ENCODE measurements at places on chromosomes 3 and 15.

DNA sequence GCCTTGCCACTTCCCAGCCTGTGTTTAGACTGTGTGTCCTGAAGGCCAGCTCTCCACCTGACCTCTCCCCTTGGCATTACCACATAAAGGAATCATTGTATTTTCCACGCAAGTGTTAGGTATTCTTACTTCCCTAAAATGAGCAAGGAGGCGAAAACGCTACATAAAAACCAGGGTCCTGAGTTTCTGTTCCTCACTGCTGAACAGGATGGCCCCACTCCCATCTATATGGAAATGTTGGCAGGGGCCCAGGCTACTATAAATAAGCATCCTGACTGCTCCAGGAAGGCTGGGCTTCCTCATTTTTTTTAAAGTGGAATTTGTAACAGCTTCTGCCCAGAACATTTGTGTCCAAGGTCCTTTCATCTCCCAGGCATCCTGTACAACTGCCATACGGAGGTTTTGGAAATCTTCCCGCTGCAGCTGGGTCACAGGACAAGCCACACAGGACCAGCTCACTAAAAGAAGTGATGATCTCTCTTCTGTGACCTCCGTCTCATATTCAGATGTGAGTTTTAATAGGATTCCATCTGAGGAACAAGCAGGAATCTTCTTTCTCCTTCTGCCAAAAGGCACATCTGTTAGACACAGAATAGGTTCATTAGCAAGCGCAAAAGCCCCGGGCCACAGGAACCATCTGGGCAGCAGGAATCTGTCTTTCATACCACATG lies 56.4 kb upstream of the LIMD1 start:
- H3K36me3 ChIP-seq, result peaks cover 14% of the 10 kb centered on the region
- DNase-seq, result peak; percentile 66
- peak overlapping the region; percentile 40 for H3K27ac ChIP-seq
- H3K27me3 ChIP-seq, result no peaks in the 10 kb centered on the region
- H3K4me1 ChIP-seq, result peaks cover 18% of the 10 kb centered on the region
- H3K4me3 ChIP-seq, result no peak overlapping the region

DNA sequence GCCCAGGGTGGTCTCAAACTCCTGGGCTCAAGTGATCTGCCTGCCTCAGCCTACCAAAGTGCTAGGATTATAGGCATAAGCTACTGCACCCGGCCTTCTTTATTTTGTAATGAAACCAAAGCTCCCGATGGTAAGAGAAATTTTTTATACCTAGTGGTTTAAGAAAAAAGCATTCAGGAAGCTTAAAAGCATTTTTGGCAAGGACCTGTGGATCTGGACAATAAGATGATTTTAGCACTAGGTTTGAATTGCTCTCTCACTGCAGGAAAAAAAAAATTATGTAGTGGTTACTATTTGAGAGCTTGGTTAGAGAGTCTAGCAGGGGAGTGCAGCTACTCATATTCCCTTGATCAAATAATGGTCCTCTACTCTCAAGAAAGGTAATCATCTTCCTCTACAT lies 64.9 kb upstream of the PIK3R4 start:
- H3K4me3 ChIP-seq, result peak overlapping the region; percentile 23
- no peaks in the 10 kb centered on the region for H3K27me3 ChIP-seq
- DNase-seq, result peak; percentile 13
- no peak overlapping the region for H3K27ac ChIP-seq
- no peaks in the 10 kb centered on the region for H3K36me3 ChIP-seq
- H3K4me1 ChIP-seq, result peaks cover 6% of the 10 kb centered on the region

GRCh38 chr3:177710506-177710905 lies 513.2 kb upstream of the TBL1XR1 start:
- no peak overlapping the region for H3K4me3 ChIP-seq
- DNase-seq, result no peak
- H3K27ac ChIP-seq, result no peak overlapping the region
- H3K27me3 ChIP-seq, result no peaks in the 10 kb centered on the region

DNA sequence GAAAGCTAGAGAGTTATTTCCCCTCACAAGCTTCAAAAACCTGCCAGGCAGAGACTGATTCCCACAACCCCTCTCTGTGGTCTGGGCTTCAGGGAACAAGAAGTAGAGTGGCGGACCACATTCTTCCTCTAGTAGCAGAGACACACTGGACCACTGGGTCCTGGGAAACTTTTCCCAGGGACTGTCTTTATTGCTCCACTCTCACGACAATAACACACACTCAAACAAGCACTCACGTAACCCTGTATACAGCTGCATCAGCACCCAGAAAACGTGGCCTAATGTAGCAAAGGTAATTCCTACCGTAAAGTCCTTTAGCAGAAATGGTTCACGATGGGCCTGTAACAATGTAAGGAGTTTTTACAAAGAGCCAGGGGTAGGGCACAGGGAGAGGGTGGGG lies 27.6 kb downstream of the CPOX start:
- H3K4me1 ChIP-seq, result peaks cover 10% of the 10 kb centered on the region
- no peaks in the 10 kb centered on the region for H3K27me3 ChIP-seq
- H3K4me3 ChIP-seq, result no peak overlapping the region
- H3K27ac ChIP-seq, result no peak overlapping the region
- no peaks in the 10 kb centered on the region for H3K36me3 ChIP-seq

- H3K36me3 ChIP-seq, result no peaks in the 10 kb centered on the region
- no peak for DNase-seq
- H3K4me3 ChIP-seq, result no peak overlapping the region
- no peak overlapping the region for H3K27ac ChIP-seq
- H3K4me1 ChIP-seq, result no peaks in the 10 kb centered on the region
Observed at GRCh38 chr15:71344316-71344715, 229.0 kb downstream of the THSD4 start.

DNA sequence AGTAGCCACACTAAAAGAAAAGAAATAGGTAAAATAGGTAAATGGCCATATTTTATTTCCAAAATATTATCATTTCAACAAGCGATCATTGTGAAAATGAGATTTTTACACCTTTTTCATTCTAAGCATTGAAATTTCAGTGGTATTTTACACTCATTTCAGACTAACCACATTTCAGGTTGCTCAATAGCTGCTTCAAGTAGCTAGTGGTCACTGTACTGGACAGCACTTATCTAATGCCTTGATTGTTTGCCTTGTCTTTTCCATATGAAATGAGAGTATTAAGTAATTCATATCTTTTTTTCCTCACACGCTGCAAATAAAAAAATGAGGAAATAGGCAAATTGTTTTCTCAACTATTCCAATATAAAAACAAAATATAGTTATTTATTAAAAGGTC lies 332.8 kb downstream of the NLGN1 start:
- no peaks in the 10 kb centered on the region for H3K36me3 ChIP-seq
- no peaks in the 10 kb centered on the region for H3K4me1 ChIP-seq
- H3K27ac ChIP-seq, result no peak overlapping the region
- no peak for DNase-seq
- no peak overlapping the region for H3K4me3 ChIP-seq

DNA sequence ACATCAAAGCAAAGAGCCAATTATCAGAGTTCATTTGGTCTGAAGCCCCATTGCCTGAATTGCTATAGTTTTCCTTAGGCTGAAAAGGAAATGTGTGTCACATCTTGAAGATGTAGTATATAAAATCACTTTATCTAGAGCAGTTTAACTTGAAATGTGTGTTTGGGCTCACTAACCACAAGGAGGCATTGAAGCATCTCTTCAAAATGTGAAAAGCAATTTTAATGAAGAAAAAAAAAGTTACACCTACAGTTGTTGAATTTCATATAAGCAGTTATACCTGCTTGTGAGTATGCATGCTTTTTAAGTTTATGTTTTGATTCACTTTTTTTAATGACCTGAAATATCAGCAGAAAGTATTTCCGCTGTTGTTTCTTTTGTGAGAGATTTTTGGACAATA lies 129.3 kb downstream of the IQCH start:
- no peak overlapping the region for H3K27ac ChIP-seq
- H3K36me3 ChIP-seq, result no peaks in the 10 kb centered on the region
- DNase-seq, result peak; percentile 18
- no peaks in the 10 kb centered on the region for H3K4me1 ChIP-seq

- no peak overlapping the region for H3K4me3 ChIP-seq
- no peaks in the 10 kb centered on the region for H3K36me3 ChIP-seq
- no peak overlapping the region for H3K27ac ChIP-seq
- peaks cover 14% of the 10 kb centered on the region for H3K4me1 ChIP-seq
- H3K27me3 ChIP-seq, result no peaks in the 10 kb centered on the region
Observed at GRCh38 chr3:194745422-194746184, 59.9 kb downstream of the FAM43A start.

- peaks cover 2% of the 10 kb centered on the region for H3K4me1 ChIP-seq
- H3K27me3 ChIP-seq, result no peaks in the 10 kb centered on the region
- DNase-seq, result no peak
- H3K4me3 ChIP-seq, result no peak overlapping the region
- H3K27ac ChIP-seq, result no peak overlapping the region
Observed at GRCh38 chr3:119631516-119631915, 28.9 kb downstream of the POPDC2 start.

DNA sequence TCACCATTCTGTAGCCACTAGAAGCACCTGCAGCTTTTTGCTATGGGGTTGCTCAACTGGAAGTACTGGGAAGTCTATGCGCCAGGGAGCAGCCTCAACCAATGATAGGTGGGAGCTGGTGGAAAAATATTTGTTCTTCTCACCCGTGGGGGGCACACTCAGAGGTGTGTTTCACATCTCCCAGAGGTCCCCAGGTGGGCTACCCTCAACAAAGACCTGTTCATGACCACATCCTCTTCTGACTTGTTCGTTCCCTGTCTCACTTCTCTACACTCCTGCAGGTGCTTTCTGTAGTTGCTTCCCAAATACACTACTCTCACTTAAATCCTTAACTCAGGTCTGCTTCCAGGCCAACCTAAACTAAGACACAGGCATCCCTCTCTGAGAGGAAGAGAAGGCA lies 3.6 kb downstream of the CAMP start:
- peaks cover 16% of the 10 kb centered on the region for H3K4me1 ChIP-seq
- H3K27ac ChIP-seq, result no peak overlapping the region
- no peak overlapping the region for H3K4me3 ChIP-seq

DNA sequence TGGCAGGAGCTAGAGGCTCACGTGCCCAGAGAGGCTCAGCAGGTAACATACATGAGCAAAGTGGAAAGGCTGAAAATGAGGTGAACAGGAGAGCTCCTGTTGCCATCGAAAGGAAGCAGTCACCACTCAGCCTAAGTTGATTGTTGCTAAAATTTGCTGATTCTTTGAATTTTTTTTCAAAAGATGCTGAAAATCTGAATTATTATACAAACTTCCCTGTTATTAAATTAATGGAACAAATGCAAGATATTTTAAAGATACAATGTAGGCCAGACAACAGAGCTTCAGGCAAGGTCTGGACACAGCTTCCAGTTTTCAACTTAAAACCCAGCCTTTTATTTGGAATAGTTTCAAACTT lies 151.3 kb downstream of the GHSR start:
- no peak overlapping the region for H3K27ac ChIP-seq
- peaks cover 23% of the 10 kb centered on the region for H3K36me3 ChIP-seq
- no peaks in the 10 kb centered on the region for H3K27me3 ChIP-seq
- DNase-seq, result no peak
- H3K4me1 ChIP-seq, result no peaks in the 10 kb centered on the region
- no peak overlapping the region for H3K4me3 ChIP-seq

DNA sequence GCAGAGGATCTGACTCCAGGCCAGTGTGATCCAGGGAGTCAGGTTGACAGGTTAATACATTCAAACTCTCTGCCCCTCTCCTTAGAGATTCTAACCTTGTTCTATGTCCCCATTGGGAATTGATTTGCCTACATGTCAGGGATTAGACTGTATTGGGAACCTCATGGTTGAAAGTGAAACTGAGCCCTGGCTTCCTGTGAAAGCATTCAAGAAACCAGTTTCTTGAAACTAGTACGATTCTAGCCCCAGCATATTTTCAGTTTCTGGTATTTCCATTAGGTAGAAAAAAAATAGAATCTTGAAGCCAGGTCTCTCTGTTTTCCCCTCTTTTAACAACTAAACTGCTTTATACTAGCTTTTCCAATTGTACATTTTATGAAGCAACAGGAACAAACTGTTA lies 140.4 kb upstream of the ABI3BP start:
- H3K27ac ChIP-seq, result no peak overlapping the region
- DNase-seq, result peak; percentile 2
- no peak overlapping the region for H3K4me3 ChIP-seq
- H3K4me1 ChIP-seq, result no peaks in the 10 kb centered on the region

DNA sequence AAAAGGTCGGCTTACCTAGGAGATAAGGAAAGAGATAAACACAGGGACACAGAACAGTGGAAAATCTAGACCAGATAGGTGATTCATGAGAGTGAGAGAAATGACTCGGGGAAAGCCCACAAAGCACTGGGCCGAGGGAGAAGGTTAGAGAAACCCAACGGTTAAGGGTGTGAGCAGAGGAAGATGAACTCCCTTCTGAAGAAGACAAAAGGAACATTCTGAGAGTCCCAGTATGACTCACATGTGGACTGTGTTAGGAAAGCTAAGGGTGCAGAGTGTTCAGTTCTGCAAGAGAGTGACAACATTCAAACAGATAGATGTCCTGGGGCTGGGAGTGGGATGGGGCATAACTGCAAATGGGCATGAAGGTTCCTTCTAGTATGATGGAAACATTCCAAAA lies 83.0 kb downstream of the CNTN3 start:
- H3K27me3 ChIP-seq, result no peaks in the 10 kb centered on the region
- no peaks in the 10 kb centered on the region for H3K36me3 ChIP-seq
- no peak overlapping the region for H3K27ac ChIP-seq
- DNase-seq, result no peak
- H3K4me1 ChIP-seq, result no peaks in the 10 kb centered on the region
- no peak overlapping the region for H3K4me3 ChIP-seq

DNA sequence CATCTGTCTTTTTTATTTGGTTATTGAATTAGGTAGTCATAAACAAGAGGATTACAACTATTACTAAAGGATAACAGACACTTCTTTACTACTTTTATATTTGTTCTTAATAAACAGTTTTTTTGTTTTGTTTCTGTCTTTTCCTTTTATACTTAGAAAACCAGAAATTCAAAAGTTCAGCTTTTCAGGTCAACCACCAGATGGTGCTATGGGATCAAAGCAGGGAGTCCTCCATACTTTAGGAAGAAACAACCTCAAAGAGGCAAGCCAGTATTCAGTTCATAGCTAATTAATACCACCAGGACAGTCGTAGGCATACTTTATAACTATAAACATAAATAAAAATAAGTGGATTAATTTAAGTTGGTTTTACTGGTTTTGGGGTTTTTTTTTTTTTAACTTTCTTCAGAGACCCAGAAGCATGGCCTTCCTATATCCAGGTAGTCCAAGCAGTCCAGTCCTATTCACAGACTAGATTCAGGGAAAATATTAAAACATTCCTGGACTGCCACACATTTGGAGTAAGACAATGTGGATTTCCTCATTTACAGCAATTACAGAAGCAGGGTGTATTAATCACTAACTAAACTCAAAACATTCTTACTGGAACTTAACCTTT lies 16.0 kb upstream of the EID1 start:
- no peaks in the 10 kb centered on the region for H3K27me3 ChIP-seq
- no peaks in the 10 kb centered on the region for H3K36me3 ChIP-seq
- DNase-seq, result peak; percentile 88

DNA sequence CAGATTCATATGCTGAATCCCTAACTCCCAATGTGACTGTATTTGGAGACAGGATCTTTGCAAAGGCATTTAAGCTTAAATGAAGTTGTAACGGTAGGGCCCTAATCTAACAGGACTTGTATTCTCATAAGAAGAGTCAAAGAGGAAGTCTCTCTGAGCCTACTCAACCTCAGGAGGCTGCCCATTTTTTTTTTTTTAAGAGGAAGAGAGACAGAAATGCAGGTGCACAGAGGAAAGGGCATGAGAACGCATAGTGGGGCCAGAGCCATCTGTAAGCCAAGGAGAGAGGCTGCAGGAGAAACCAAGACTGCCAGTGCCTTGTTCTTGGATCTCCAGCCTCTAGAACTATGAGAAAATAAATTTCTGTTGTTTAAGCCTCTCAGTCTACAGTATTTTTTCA lies 28.4 kb downstream of the ZNF860 start:
- DNase-seq, result peak; percentile 34
- no peaks in the 10 kb centered on the region for H3K27me3 ChIP-seq
- no peak overlapping the region for H3K27ac ChIP-seq
- H3K36me3 ChIP-seq, result no peaks in the 10 kb centered on the region

Data from common myeloid progenitor, CD34-positive (primary cell).